ENCODE measurements at places on chromosomes 11 and 22. TPM values are rescaled to one million over a fixed set of nuclear protein-coding genes. Genes with fewer than 3 reads are reported as not detected.

GRCh38 chr11:117192401-117192875 lies 6.7 kb upstream of the TAGLN start:
- no peak for DNase-seq

DNA sequence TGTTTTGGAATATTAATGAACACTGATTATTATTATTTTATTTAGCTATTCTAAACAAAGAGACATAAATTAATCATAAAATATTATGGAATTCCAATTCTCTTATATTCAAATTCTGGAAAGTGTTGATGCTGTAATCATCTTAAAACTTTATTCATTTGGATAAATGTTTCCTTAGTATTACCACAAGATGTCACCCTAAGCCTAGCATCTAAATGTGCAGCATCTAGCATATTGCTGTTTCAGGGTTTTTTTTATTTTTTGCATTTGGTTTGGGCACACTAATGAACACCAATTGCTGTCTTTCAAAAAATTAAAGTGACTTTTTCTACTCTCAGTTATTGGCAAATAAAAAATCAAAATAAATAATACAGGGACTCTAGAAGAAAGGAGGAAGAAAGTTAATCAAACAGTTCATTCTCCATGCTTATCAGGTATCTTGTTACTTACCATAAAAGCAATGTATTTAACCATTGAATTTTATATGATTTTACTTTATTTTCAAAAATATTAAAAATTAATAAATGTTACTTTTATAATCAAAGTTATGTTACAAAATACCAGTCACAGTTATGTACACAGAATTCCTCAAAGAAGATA lies 31.8 kb downstream of the DLG2 start:
- DNase-seq = no peak

DNA sequence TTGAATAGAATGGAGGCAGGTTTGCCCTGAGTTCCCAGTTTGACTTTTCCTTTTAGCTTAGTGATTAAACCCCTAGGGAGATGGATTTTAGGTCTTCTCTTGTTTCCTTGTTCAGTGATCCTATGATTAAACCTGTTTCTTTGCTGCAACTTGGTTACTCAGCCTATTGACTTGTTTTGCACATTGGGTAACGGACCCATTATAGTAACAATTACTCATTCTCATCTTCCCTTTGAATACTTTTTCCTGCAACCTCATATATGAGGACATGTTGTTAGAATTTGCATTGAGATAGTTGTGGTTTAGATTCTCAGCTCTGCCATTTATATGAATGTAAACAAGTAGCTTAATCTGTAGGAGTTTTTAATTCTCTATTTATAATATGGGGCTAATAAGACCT lies 489.2 kb upstream of the CNTN5 start:
- DNase-seq = no peak

DNA sequence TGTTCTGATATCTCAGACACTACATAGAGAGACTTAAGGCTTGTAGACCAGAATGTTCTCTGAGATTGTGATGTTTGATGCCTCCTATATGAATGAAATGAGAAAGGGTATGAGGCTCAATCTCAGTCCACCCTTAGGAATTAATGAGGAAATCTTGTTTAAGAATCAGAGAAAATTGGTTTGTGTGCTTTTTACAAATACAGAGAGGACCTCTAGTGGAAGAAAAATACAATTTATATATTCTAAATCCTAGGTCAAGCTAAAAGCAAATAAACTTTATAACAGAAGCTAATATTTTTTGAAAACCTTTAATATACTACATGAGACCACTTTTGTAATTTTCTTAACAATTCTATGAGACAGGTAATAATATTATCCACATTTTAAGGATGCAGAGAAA lies 5.0 kb upstream of the OR52H1 start:
- no peak for DNase-seq

DNA sequence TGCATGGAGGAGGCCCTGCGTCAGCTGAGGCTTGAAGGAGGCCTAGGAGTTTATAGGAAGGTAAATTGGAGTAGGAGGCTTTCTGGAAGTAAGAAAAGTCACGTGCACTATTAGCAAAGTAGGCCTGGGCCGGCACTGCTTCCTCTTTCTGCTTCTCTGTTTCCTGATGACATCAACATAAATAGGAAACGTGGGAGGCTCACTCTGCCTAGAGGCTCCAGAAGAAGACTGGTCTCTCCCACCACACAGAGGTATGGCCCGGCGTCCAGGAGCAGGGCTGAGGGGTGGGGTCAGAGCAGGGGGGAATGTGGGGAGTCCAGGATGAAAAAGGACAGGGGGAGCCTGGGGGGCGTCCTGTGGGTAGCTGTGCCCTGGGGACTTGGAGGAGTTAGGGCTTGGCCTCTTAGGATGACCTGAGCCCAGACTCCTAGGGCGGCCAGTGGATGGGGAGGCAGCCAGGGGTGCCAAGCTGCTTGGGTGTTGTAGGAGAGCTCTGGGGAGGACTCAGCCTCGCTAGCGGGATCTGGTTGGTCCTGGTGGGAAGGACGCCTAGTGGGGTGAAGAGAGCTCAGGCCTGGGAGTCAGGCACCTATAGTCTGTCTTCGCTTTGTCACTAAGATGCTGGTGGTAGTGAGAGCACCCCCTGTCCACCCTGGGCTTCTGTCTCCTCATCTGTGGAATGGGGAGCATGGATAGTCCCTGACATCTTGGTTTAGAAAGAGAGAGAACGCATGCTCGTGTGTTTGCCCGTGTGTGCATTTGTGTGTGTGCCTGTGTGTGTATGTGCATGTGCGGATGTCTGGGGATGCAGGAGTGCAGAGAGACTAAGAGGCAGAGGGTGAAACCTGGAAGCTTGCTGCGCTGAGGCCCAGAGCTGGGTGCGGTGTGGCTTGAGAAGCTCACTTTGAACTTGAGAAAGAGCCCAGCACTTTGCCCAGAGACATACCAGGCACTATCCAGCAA lies at the start of gene CSF2RB:
Gene CSF2RB (plus strand): TSS at position 202 of the 963 bp plus-strand sequence. CDS start 8,580 bp downstream, outside the sequence.
- DNase-seq = no peak

GRCh38 chr11:3635641-3636375 lies 6.0 kb downstream of the ART5 start:
- DNase-seq = peak; percentile 47

FIBP gene
- total RNA-seq = 40.8 TPM

CXCR5 gene
- total RNA-seq = 0.10 TPM

ADM gene
- total RNA-seq = 36.5 TPM

MMP13 gene
- total RNA-seq = not detected

TEX54 gene
- not detected for total RNA-seq

ANGPTL5 gene
- total RNA-seq = 1.1 TPM

LARGE2 gene
- total RNA-seq = not detected

POU2AF2 gene
- not detected for total RNA-seq

MS4A3 gene
- not detected for total RNA-seq
